NCI-H2107 (cell line): ENCODE measurements at places on chromosomes 3 and 15.

- DNase-seq: no peak
Observed at GRCh38 chr3:14503033-14503705, 37.0 kb downstream of the GRIP2 start.

DNA sequence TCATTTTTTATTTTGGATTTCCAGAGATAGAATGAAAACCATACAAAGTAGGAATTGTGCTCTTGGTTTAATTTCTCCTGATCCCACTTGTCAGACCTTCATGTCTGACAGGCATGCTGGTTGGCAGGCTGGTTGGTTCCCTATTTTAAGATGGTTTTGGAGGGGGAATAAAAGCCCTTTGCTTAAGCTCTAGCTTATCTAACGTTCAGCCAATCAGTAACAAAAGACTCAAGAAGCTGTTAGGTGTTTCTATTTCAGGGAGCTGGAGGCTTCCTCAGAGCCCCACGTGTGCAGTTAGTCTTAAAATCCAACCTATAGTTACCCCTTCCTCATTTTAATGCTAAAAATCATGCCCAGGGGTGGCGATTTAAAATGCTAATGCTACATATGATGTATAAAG is 40.5 kb upstream of the XIRP1 start:
- no peak for DNase-seq

GRCh38 chr3:71069797-71070196 is 513.7 kb downstream of the FOXP1 start:
- no peak for DNase-seq

GRCh38 chr15:59993950-59994401 is 10.1 kb upstream of the FOXB1 start:
- DNase-seq: no peak

- no peak for DNase-seq
Observed at GRCh38 chr3:150091626-150092025, 120.9 kb upstream of the PFN2 start.

- no peak for DNase-seq
Observed at GRCh38 chr15:101167753-101168462, 83.9 kb downstream of the CHSY1 start.

GRCh38 chr3:42635111-42635510 is 18.4 kb upstream of the ZBTB47 start:
- no peak for DNase-seq

GRCh38 chr3:110791995-110792686 is 279.5 kb upstream of the NECTIN3 start:
- DNase-seq: no peak

GRCh38 chr3:59006634-59007517 is 42.9 kb downstream of the CFAP20DC start:
- peak; percentile 25 for DNase-seq

DNA sequence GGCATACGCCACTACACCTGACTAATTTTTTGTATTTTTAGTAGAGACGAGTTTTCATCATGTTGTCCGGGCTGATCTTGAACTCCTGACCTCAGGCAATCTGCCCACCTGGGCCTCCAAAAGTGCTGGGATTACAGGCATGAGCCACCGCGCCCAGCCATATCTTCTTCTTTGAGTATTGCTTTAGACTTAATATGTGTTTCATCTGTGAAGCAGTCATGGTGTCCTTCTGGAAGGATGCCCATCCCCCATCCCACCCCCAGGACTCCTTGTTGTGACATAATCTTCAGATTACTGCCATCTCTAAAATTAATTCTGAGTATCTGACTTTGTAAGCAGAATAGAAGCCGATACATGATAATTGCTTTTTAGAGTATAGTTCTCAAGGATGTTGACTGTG is 57.7 kb downstream of the KLHL25 start:
- DNase-seq: no peak

DNA sequence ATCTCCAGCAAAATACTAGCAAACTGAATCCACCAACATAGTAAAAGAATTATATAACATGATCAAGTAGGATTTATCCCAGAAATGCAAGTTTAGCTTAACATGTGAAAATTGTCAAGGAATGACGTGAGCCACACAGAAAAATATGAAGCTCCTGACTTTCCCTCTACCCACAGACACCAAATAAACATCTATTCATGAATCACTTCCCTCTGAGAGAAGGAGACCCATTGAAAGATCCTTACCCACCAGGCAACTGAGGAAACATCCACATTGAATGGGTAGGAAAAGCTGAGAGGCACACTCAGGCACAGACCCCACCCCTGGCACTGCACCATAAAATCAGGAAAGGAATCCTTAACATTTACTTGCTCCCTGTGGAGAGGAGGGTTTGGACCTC is 102.2 kb upstream of the MANF start:
- no peak for DNase-seq

- no peak for DNase-seq
Observed at GRCh38 chr3:150844484-150844883, 60.8 kb downstream of the MINDY4B start.

DNA sequence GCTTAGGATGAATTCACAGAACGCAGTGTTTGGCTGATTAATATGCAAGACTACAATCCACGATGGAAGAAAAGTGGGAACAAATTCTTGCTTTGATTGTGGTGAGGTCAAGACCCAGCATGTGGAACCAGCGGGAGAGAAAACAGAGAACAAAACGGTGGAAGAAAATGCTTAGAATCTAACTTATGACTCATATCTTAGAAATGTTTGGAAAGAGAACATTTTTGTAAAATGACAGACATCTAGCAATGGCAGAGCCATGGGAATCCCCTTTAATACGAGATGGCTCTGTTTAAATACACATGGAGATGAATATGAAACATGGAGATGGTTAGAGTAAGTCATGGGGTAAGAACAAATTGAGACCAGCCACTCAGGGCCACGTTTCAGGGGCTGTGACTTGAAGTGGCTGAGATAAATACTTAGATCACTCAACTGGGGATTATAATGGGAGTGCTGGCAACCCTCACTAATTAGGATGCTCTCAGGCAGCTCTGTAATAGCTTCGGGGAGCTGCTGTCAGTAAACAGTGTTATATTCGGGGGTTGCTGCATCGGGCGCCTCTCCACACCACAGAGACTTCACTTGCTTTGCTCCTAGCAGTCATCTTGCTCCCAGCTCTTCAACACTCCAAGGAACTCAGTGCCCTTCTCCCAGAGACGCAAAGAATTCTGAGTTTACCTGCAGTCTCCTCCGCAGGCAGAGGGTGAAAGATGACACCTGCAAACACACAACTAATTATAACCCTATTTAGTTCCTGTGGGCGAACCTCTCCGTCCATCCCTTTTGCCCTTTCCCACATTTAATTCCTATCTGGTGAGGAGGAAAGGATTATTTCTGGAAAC is 68.0 kb upstream of the ONECUT1 start:
- DNase-seq: no peak

DNA sequence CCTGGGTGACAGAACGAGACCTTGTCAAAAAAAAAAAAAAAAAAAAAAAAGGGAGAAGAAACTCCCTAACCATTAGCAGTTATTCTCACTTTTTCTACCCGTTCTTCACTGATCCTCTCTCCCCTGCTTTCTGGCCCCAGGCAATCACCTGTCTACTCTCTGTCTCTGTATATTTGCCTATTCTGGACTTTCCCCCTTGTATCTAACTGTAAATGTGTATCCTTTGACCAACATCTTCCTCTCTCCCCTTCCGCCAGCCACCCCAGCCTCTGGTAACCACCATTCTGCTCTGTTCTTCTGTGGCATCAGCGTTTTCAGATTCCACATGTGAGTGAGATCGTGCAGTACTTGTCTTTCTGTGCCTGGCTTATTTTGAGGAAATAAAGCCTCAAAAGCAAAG is 6.9 kb downstream of the CYFIP1 start:
- no peak for DNase-seq

DNA sequence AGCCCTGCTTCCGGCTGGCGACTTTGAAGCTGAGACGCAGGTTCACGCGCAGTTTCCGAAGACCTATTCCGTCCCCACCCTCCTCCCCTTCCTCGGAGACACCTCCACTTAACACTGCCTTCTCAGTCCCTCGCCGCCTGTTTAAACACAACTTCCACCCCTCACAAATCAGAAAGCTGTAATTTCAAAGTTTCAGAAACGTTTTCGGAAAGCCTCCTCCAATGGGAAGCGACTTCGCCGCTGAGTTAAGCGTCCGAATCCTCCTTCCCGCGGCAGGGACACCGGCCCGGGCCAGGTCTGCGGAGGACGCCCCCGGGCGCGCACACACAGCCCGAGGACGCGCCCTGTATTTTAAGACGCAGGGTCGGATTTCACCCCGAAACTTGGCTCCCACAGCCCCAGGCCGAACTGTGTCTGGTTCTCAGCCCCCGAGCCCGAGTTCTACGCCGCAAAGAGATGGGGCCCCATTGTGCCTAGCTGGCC is 559 bp upstream of the LRRN1 start:
- DNase-seq: no peak

DNA sequence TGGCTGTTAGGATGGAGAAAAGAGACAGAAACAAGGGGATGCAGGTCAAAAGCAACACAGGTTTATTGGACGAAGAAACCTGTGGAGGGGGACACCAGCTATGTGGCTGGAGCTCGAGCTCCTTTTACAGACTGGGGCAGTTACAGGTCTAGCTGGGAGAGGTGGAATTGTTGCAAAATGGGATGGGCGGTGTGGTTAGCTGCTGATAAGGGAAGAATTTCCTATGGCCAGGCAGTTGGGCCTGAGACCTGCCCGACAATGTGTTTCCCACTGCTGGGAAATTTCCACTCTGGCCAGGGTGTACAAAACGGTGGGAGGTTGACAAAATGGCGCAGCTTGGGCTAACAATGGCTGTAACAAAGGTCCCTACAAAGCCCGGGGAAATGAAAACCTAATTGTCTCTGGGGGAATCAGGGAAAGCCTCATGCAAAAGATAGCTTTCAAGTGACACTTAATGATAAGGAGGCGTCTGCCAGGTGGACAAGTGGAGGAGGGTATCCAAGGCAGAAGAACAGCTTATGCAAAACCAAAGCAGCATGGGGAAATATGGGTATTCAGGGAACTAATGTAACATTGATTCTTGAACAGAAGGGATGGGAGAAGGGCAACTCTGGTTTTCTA is 137.4 kb upstream of the SGO1 start:
- DNase-seq: no peak

- no peak for DNase-seq
Observed at GRCh38 chr15:95558131-95558530, 772.4 kb upstream of the NR2F2 start.

DNA sequence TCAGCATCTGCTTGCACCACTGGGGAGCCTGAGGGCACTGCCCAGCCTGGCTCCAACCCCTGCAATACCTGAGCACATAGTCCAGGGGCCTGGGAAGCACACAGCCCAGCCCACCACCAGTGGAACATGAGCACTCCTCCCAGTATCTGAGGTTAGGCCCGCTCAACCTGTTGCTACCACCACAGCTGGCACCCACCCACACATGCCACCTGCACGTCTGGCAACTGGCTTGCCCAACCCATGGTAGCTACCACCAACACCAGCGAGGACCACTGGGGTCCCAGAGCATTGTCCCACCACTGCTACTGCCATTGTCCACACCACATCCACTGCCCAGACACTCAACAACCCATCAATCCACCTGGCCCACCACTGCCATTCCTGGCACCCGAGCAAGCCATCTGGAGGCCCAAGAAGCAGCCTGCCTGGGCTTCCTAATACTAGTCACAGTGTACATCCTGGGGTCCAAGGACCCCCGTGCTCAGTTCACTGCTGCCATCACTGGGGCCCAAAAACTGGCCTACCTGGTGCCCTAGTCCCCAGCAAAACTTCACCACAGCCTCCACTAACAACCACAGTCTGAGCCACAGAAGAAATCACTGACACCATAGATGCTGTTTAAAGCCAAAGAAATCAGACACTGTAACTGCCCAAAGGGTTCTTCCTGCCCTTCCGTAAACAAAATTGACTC is 62.1 kb upstream of the TBC1D23 start:
- no peak for DNase-seq

DNA sequence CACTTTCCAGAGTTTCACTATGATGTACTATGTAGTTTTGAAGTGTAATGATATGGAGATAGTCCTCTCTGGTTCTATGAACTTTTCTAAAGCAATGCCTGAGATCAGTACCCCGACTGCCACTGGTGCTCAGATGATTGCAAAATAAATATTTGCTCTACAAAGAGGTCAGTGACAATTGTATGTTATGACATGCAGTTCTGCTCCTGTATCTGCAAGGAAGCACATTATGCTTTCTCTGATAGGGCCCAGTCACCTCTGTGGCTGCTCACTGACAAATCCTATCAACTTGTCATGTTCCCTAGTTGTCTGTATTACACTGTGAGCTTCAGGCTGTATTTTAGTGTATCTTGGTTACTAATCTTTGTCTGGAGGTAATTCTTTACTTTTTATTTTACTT is 362.6 kb downstream of the ROBO1 start:
- DNase-seq: no peak

GRCh38 chr3:146605106-146605505 is at the start of gene PLSCR5:
Gene PLSCR5, minus strand, starts transcription at chr3:146605346. Its CDS starts 134 bp downstream, at chr3:146605212.
- no peak for DNase-seq

DNA sequence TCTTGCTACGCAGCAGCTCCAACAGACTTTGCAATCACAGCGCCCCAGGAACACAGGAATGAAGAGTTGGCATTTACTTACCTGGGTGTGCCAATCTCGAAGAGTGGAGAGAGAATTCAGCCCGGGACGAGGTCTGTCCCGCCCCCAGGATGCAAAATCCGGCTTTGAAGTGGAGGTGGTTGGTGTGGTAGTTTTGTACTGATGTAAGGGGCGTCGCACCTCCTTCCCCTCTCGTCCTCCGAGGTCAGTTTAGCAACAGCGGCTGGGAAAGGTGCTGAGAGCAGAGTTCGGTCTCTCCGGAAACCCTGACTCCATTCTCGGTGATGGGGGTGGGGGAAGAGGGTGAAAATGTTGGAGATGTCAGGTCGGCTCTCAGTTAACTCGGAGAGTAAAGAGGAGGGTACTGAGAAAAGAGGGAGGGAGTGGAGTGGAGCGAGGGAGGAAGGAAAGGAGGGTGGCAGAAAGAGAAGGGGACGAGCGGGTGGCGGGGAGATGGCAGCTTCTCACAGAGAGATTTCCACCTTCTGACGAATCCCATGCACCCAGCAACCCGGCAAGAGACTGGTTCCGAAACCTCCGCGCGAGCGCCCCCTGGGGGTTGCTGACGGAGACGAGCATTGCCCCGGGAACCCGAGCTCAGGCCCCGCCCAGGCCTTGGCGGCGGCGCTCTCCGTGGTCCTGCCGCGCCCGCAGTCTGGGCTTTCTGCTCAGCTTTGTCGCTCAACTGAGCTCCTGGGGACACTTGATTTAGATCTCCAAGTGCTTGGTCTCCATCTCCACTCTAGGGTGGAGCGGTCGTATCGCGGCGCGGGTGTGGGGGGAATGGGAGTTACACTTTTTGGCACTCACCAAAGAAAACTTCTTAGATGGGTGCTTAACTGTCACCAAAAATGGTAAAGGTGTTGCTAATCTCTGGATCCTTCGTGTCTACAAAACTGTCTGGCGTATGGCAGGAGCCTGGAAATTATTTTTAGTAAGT is at the start of gene CPNE4:
Gene CPNE4 (minus strand): TSS at position 529 of the 979 bp plus-strand sequence.
- peak; percentile 66 for DNase-seq
